Forelimb muscle (tissue), 1 donor: ENCODE measurements at places on chromosomes 7 and 10.
A peak's percentile ranks its signal among the peaks of the same experiment; 100 is the strongest.

GRCh38 chr10:672992-673391 is 16.5 kb downstream of the DIP2C start:
- DNase-seq, result no peak

- DNase-seq, result no peak
Observed at GRCh38 chr7:109967406-109967805, 1123.5 kb upstream of the LRRN3 start.

DNA sequence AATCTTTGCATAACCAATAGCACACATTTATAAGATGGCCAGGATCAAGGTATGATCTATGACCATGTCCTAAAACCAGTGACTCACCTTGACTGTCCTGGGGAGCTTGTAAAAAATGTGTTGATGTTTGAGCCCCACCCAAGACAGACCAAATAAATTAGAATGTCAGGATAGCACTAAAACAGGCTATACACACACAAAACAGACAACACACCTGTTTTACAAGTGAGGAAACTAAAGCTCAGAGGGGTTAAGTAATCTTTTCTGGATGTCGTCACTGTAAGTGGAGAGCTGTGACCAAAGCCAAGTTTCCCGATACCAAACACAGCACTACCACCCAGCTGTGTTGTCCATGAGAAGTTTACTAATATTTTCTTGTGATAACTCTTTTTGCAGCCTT is 84.5 kb downstream of the AVL9 start:
- no peak for DNase-seq

DNA sequence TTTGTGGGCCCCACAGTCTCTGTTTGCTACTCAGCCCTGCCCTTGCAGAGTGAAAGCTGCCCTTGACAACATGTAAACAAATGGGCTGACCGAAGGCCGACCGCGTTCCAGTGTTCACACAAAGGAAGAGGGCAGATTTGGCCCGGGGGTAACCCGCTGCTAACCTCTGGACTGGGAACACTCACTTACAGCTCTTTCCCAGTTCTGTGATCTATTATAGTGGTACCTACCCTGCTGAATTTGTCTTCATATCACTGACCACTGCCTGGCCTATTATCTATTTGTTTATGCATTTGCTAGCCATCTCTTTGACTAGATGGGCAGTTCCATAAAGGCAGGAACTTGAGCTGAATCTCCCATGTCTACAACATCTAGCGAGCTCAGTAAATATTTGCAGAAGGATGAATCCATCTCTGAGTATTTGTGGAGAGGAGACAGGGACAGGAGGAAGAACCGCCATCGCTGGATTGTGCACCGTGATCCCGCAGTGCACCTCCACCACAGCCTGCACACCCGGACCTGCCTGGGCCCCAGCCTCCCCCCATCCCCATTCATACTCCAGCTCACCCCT is 15.2 kb downstream of the SLC29A3 start:
- DNase-seq, result no peak

- no peak for DNase-seq
Observed at GRCh38 chr10:97782455-97783228, 10.8 kb upstream of the SFRP5 start.

GRCh38 chr10:35400595-35401268 is 64.4 kb downstream of the CCNY start:
- no peak for DNase-seq

DNA sequence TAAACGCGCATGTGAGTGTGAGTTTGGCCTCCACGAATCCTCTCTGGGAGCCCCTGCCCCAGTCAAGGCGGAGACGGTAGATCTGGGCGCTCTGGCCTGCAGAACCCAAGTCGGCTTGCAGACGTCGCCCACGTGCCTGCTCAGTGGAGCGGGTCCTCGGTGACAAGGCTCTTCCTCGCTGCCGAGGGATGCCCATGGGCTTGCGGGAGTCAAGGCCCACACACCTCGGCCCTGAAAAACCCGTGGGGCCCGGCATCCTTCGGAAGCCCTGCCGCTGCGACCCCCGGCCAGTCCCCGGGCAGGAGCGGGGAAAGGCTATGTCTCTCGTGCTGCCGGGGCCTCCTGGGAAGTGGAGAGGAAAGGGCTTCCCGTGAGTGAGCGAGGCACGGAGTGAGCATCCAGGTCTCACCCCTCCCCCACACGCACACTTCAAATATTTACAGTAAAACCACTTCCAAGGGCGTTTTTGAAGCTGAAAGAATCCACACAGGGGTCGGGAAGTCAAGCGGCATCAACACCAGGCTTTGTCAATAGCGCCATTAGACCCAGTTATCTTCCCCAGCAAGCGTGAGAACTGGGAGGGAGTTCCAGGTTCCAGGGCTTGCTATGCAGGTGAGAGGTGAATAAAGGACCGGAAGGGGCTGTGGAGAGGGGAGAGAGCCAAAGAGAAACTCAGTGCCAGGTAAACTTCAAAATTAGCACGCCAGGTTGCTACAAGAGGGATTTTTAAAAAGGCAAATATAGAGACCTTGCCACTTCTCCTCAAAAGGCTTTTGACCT is 1.1 kb upstream of the MNX1 start:
- DNase-seq, result no peak

- no peak for DNase-seq
Observed at GRCh38 chr10:132460071-132460470, 63.1 kb downstream of the PWWP2B start.

GRCh38 chr7:26237035-26237807 is 35.7 kb downstream of the CBX3 start:
- no peak for DNase-seq

DNA sequence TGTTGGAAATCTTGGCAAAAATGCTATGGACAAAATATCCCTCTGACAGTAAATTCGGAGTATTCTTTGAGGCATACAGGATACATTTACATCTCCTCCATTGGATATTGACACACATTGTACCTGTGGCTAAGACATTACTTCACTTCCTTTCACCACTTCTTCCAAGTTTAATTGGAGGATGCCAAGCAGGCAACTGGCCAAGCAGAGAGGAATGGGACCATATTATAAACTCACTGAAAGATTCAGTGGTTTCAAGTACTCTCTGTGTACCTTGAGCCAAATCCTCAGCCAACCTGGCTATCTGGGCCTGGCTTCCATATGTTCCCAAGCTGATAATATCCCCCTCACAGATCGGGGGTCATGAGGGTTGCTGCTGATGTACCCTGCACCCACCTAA is 14.7 kb upstream of the JCAD start:
- no peak for DNase-seq

DNA sequence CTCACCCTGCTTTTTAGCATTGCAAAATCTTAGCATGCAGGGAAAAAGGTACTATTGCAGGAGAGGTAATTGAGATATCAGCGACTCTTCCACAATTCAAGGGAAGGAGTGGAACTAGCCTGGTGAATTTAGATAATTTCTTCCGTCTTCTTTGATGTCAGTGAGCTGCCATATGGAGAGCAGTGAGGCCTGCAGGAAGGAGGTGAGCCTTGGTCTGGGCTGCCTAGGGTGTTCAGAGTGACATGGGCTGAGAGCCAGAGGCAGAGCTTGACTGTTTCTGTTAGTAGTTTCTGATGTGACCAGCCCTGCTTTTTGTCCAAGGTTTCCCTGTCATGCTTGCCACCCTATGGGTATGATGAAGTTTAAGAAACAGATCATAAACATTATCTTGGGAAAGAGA is 28.6 kb downstream of the KAT6B start:
- no peak for DNase-seq

- no peak for DNase-seq
Observed at GRCh38 chr10:62754963-62755362, 49.6 kb upstream of the ADO start.

- DNase-seq, result peak; percentile 46
Observed at GRCh38 chr7:147332988-147333387, 1216.4 kb downstream of the CNTNAP2 start.

- DNase-seq, result no peak
Observed at GRCh38 chr7:17661982-17662585, 278.2 kb downstream of the SNX13 start.

- no peak for DNase-seq
Observed at GRCh38 chr7:112206991-112207592, 597 bp downstream of the ZNF277 start.

- DNase-seq, result no peak
Observed at GRCh38 chr7:80608336-80608735, 30.1 kb upstream of the CD36 start.

GRCh38 chr10:105674448-105674847 is 1033.4 kb downstream of the SORCS3 start:
- no peak for DNase-seq

DNA sequence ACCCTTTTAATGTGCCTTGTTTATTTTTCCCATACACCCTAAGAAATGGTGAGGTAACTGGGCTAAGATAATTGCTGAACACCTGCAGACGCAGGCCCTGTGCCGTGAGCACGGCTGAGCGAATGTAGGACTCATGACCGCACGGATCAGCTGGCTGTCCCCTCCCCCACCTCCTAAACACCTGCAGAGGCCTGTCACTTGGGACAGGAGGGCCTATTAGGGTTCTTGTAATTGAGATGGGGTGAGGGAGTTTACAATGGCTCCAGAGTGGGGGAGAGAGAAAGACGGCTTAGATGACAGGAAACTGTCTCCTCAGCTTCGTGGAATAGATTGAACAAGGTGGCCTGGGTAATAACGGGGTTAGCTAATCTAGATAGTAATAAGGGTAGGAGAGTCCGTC is 291.7 kb upstream of the HABP2 start:
- no peak for DNase-seq

DNA sequence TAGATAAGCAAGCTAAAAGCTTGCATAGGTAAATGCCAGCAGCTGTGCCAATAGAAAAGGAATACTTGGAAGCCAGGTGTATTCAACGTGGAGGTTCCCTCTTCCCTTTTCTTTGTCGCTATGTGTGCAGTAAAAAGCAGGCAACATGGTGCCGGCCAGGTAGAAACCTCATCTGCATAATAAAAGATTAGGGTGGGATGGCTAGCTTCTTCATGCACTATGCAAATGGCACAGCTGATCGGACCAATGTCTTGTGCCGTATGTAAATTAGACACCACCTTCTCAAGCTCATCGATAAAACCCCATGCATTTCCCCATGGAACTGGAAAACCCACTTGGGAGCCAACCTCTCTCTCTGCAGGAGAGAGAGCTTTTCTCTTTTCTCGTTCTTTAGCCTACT is 150.9 kb upstream of the FOXK1 start:
- no peak for DNase-seq

GRCh38 chr7:149620961-149621360 is 123.4 kb upstream of the ZNF746 start:
- DNase-seq, result no peak

DNA sequence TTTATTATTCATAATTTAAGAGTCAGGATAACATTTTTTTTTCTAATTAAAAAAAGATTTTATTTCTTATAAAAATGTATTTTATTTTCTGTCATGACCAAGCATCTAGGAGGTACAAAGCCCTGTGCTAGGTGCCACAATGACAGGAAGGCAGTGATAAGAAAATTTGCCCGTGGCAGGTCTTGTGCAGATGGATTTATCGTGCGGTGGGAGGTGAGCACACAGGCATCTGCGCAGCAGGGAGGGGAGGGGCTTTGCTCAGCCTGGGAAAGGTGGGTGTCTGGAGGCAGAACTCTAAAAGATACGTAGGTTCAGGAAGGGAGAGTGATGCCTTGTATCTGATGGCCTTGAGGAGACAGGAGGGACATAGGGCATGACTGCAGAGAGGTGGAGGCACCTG is 115.6 kb downstream of the ABCA13 start:
- no peak for DNase-seq

- DNase-seq, result no peak
Observed at GRCh38 chr10:20247891-20248708, 431.9 kb downstream of the PLXDC2 start.

DNA sequence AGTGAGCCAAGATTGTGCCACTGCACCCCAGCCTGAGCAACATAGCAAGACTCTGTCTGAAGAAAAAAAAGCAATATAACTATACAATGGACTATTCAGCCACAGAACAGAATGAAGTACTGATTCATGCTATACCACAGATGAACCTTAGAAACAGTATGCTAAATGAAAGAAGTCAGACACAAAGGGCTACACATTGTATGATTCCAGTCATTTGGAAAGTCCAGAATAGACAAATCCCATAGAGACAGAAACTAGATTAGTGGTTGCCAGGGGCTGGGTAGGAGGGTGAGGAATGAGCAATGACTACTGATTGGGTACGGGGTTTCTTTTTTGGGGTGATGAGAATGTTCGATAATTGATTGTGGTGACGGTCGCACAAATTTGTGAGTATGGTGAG is 9.6 kb upstream of the CFAP70 start:
- DNase-seq, result no peak
